Activated CD4-positive, alpha-beta T cell treated with anti-CD3 and anti-CD28 coated beads for 4 hours (primary cell): ENCODE measurements at places on chromosomes 2 and 18.

GRCh38 chr2:37405781-37406180 lies 61.4 kb downstream of the QPCT start:
- no peak for DNase-seq

DNA sequence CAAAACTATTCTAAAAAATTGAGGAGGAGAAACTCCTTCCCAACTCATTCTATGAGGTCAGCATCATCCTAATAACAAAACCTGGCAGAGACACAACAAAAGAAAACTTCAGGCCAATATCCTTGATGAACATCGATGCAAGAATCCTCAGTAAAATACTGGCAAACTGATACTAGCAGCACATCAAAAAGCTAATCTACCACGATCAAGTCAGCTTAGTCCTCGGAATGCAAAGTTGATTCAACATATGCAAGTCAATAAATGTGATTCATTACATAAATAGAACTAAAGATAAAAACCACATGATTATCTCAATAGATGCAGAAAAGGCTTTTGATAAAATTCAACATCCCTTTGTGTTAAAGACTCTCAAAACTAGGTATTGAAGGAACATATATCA lies 63.1 kb downstream of the EHBP1 start:
- DNase-seq = no peak

DNA sequence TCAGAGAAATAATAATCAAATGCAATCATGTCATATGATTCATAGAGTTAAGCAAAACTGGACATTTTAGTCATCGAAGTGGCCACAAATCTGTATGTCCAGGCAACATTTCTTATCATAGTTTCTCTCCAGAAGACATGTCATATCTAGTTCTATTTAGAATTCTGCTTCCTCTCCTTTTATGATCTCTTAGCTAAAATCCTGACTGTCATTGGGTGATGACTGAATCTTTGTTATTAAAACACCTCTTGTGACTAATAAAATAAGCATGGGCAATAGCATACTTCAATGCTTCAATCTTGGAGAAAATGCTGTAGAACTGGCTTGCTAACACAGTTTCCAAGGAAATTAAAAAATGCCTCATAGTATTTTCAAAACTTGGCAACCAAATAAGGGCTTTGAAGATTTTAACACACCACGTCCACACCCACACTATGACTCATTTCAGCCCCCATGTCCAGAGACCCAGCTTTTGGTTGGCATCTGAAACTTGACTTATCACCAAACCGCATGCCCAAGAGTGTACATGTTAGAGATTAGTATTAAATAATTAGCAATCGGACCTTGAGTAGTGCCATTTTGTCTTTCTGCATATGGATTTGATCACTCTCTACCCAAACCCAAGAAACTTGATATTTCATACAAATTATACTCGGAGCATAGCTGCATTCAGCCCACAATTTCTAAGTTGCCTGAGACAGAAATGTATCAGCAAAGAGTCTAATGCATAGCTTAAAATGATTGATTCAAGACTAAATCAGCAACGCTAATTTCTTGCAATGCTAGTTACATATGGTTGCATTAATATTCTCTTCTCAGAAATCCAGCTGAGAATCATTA lies 106.5 kb upstream of the ETAA1 start:
- DNase-seq = no peak

GRCh38 chr18:9153256-9153655 lies 16.7 kb downstream of the ANKRD12 start:
- no peak for DNase-seq

DNA sequence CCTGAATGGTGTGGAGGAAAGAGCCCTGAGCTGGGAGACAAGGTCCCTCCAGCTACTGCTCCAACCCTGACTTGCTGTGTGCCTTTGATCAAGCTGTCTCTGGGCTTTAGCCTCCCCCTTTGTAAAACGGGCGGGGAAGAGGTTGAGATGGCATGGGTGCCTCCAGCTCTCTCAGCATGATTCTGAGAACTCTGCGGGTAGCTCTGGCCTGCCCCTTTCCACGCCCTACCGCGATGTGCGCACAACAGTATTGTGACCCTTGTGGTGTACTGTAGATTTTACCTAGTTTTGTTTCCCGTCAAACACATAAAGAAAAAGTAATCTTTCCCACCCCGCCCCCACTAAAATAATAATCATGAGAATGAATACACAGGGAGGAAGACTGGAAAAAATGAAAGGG lies 5.3 kb downstream of the CD8A start:
- DNase-seq = no peak

DNA sequence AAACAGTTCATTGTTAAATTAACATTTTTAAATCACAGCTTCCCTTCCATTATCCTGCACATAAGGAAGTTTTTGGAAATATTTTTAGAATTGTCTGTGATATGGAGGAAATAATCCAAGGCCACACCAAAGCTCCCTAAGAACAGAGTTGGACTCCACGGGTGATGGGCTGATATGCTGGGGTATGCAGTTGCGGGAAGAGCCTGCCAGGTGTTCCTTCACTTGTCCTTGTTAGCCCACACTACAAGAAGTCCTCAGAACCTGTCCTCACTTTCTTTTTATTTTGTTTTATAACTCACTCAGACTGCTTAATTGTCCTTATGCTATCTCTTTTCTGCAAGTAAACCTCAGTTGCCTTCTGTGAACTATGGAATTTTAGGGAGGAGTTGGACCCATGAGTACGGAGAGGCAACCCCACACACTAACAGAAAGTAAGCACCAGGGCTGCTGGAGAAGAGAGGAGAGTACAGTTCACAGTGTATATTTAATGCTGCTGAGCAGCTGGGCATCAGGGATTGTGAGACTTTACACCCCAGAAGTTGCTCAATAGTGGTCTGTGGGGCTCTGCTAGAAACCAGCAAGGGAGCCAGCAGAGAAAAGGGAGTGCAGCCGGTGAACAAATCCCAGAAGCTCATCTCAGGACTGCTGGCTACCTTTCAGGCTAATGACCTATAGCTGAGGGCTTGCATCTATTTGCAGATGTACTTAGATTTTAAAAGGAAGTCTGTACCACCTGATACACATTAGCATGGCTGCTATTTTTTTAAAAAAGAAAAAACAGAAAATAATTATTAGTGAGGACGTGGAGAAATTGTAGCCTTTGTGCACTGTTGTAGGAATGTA lies 280.1 kb upstream of the STON1 start:
- no peak for DNase-seq

DNA sequence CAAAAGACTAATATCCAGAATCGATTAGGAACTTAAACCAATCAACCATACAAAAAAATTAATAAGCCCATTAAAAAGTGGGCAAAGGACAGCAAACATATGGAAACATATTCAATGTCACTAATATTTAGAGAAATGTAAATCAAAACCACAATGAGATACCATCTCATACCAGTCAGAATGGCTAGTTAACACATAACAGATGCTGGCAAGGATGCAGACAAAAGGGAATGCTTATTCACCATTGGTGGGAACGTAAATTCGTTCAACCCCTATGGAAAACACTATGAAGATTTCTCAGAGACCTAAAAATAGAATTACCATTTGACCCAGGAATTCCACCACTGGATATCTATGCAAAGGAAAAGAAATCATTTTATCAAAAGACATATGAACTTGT lies 468.2 kb upstream of the ST6GAL2 start:
- DNase-seq = no peak

GRCh38 chr2:53114991-53115390 lies 652.6 kb upstream of the CHAC2 start:
- DNase-seq = no peak

GRCh38 chr2:135256531-135257260 lies 204.6 kb downstream of the RAB3GAP1 start:
- DNase-seq = no peak

- no peak for DNase-seq
Observed at GRCh38 chr18:64991102-64991501, 759.7 kb upstream of the CDH7 start.

DNA sequence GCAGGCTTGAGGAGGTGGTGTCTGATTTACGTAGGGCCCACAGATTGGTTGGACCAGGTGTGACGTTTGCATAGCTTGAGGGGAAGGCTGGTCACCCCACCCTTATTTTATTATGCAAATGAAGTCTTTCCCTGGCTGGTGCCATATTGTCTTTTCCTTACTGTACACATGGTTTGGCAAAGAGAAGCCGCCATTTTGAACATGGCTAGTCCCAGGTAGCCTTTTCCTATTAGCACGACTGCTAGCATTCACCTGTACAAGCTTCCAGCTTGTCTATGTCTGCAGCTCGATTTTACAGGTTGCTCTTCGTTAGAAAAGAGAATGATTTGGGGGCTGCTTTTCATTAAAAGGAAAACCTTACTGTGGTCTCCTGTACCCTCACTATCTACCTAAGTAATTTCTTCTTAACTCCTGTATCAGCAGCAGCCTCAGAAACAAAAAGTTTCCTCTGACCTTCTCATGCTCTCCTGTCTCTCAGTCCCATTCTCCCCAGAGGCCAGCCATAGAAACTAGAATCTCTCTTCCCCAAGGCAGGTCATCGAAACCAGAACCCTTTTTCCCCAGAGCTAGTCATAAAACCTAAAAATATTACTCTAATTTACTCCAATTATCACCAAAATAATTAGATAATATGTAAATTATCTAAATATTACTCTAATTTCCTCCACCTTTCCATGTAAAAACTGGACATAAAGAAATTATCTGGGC lies 151.8 kb downstream of the B3GNT2 start:
- no peak for DNase-seq

- DNase-seq = no peak
Observed at GRCh38 chr2:121319941-121320340, 34.9 kb upstream of the TFCP2L1 start.

DNA sequence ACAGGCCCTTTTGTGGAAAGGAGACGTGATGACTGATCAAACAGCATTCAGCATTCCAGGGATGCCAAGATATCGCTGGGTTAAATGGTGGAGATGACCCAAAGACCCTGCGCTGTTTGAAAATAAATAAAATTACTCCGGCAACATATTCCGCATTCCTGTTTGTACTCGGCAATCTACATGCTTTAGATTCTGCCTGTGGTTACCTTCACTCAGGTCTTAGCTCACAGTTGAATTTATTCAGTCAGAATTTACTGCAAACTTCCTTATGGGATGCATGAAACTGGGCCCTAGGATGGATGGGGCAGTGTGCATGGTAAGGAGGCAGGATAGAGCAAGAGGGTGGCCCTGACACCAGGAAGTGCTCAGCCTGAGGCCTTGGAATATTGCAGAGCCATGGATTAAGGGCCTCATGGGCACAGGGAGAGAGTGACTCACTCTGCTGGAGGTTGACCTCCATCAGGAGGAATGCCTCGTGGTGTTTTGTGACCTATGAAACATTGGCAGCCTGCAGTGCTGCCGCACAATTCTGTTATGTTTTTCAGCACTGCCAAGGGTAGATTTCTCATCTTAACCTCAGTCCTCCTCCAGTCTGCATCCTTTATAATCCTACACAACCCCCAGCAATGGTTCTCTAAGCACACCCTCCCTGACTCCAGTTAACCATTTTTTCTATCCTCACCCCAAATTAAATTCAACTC lies 321.4 kb downstream of the IRS1 start:
- DNase-seq = no peak

- DNase-seq = no peak
Observed at GRCh38 chr18:79221136-79221535, 151.9 kb downstream of the ATP9B start.

DNA sequence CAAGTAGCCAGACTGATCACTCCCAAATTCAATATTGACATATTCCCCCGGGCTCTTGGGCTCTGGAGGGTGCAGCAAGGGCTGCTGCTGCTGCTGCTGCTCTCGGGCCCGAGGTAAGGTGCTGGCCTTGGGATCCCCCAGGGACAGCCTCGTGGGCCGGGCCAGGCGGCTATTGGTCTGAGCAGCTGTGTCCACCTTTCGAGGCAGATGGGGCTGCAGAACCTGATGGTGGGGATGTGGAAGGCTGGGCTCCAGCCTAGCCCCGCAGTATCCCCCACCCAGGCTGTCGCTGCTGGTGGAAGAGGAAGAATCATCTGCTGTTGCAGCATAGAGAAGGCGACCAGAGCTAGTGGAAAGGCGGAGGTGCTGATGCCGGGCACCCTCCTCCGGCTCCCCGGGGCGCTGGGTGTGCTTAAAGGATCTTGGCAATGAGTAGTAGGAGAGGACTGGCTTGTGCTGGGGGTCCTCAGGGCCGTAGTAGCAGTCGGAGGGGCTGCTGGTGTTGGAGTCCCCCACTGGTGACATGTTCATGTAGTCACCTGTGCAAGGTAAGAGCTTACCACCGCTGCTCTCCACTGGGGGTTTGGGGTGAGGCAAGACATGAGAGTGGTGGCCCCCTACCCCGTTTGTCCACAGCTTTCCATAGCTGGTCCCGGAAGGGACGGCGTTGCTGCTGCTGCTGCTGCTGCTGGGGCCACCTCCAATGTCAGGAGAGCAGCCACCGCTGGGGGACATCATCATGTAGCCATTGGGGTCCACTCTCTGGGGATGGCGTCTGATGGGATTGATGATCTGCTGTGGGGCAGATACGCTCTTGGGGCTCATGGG lies 3.4 kb downstream of the IRS1 start:
- no peak for DNase-seq

GRCh38 chr2:71389384-71390072 lies 57.9 kb downstream of the ZNF638 start:
- no peak for DNase-seq

GRCh38 chr2:69769272-69769671 lies 27.3 kb downstream of the ANXA4 start:
- DNase-seq = no peak

GRCh38 chr18:70781860-70782453 lies 493.1 kb downstream of the SOCS6 start:
- DNase-seq = peak; percentile 35

GRCh38 chr2:62348700-62349099 lies 152.8 kb downstream of the B3GNT2 start:
- DNase-seq = no peak

DNA sequence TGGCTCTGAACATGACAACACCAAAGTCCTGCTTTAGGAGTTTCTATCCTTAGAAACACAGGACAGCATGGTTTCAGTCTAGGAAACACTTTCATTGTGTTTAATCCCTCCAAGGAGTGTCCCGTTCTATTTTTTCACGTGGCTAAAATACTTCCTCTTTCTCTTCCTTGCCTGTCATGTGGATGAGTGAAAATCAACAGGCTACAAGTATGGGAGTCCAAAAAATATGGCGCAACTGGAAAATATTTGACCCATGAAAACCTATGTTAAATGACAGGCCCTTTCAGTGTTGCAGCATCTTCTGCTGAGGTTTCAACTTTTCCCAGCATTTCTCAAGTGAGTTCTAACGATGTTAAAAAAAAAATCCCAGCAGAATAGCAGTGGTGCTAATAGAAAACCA lies 146.3 kb downstream of the LAMA3 start:
- no peak for DNase-seq

GRCh38 chr2:215361211-215361875 lies 49.5 kb downstream of the ATIC start:
- no peak for DNase-seq

GRCh38 chr18:73848656-73849055 lies 299.0 kb downstream of the FBXO15 start:
- DNase-seq = no peak

DNA sequence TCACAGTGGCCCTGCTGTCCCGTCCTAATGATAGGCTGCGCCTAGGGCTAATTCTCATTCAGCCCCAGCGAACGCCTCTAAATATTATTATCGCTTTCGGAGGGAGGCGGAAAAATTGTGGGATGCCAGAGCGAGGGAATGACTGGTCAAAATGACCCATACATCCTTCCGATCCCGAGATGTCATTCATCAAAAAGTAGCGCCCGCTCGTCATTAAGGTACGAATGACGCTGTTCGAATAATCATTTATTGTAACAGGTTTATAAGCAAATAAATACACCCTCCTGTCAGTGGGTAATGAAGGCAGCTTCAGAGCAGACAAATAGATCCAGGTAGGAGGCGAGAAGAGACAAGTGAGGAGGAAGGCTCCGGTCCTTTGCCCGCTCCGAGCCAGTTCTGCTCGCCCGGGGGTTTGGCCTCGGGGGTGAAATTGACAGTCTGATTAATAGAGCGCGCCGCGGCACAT lies at the start of gene EVX2:
EVX2 (minus strand) TSS at position 167 of the 466 bp plus-strand sequence. CDS start 186 bp downstream, outside the sequence.
- no peak for DNase-seq

- DNase-seq = no peak
Observed at GRCh38 chr2:57333221-57333620, 713.4 kb upstream of the VRK2 start.
